ENCODE measurements at places on chromosomes 1 and 21.

DNA sequence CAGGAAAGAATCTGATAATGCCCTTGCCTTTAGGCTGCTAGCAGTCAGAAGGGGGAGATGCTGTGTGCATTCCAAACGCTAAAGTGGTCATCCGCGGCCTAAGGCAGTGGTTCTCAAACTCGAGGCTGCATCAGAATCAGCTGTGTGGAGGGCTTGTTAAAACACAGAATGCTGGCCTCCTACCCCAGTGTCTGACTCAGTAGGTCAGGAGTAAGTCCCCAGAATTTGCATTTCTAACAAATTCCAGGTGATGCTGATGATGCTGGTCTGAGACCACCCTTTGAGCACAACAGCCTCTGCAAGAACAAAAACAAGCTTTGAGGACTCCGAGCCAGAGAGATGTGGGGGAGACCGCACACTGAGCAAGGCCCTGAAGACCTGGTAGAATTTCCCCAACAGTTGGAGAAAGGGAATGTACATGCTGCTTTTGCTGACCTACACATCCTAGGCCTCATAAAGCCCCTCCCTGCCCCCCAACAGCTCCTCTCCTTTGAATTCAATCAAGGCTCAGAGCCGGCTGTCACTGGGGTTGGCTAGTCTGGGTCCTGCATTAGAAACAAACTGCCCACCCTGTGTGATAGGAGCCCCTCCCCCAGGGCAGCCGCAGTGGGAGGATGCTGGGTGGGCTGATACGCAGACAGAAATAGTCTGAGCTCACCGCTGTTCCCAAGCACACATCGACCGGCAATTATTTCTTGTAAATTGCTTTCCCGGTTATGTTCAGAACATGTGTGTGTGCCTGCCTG lies 27.1 kb downstream of the SHISAL2A start:
- DNase-seq, result no peak

DNA sequence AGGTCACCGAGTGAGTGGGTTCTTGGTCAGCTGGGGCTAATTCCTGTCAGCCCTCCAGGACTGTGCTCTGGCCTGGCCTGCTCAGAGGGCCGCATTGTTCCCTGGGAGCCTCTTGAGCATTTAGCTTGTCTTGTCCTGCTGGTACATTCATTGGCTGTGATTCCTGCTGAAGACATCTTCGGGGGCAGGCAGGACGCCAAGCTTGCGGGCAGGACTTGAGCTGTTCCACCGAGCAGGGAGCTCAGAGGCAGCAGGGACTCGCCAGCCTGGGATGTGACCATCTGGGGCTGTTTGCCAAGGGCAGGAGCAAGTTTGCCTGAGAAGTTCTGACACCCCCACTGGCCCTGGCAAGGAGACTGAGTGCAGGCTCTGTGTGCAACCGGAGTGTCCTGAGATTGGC lies 7.0 kb upstream of the SLC26A9 start:
- no peak for DNase-seq

GRCh38 chr21:17491716-17492414 lies 21.0 kb upstream of the CXADR start:
- no peak for DNase-seq

DNA sequence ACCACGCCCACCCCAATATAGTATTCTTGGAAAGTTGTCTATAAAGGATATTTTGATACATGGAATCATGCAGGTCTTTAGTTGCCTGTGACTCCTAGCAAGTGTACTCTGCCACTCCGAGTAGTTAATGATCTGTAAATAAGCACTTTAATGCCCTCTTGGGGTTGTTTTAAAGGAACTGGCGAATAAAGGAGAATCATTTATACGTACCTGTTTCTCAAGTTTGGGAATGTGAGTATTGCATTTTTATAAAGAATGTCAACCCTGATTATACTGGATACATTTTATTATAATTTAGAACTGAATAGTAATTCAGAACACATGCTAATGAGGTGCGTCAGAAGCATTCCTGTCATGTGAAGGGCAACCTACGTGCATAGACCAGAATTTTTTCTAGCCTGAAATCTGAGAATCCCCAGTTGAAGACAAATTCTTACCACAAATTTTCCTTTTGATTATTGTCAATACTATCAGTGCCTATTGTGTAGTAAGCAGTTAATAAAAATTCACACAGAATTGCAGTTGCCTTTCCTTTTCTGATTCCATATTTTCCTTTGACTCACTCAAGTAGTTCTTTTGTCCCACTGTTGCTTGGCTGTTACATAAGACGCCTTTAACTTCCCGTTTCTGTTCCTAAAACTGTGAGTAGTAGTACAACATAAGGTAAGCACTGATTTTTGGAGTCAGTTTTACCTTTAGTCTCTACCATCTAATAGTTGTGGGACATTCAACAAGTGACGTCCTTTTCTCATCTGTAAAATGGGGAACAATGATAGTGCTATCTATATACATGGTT lies 5.1 kb downstream of the AHCYL1 start:
- no peak for DNase-seq

DNA sequence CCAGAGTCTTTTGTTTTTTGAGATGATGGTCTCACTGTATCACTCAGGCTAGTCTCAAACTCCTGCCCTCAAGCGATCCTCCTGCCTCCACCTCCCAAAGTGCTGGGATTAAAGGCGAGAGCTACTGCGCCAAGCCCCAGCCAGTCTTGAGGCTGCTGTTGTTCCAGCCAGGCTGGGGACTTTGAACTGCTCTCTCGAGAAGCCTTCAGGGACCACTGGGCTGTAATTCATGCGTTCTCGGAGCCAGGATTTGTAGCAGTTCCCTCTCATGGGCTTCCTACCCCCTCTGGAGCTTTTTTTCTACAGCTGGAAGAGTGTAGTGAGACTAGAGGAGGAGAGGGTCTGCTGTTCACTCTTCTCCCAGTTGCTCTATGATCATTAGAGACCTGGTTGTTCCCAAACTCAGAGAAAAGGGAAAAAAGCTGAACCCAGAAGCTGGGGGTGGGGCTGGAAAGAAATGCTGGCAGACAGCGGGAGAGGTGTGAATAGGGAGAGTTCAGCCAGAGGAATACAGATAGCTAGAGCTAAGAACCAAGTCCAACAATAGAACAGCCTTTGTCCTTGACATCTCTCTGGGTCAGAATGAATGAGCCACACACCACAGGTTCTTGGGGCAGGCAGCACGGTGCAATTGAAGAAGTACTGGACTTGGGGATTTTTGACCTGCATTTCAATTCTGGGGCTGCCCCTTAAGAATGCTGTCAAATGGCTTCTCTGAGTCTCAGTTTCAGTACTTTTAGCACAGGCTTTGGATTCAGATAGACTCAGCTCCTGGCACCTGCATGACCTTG lies 13.2 kb upstream of the SLC41A1 start:
- no peak for DNase-seq

GRCh38 chr1:87179851-87180519 lies 148.7 kb upstream of the LMO4 start:
- no peak for DNase-seq

- DNase-seq, result no peak
Measured at GRCh38 chr1:7552402-7552801, 218.7 kb upstream of the VAMP3 start.

GRCh38 chr1:2604844-2605508 lies 18.4 kb downstream of the PRXL2B start:
- DNase-seq, result no peak

DNA sequence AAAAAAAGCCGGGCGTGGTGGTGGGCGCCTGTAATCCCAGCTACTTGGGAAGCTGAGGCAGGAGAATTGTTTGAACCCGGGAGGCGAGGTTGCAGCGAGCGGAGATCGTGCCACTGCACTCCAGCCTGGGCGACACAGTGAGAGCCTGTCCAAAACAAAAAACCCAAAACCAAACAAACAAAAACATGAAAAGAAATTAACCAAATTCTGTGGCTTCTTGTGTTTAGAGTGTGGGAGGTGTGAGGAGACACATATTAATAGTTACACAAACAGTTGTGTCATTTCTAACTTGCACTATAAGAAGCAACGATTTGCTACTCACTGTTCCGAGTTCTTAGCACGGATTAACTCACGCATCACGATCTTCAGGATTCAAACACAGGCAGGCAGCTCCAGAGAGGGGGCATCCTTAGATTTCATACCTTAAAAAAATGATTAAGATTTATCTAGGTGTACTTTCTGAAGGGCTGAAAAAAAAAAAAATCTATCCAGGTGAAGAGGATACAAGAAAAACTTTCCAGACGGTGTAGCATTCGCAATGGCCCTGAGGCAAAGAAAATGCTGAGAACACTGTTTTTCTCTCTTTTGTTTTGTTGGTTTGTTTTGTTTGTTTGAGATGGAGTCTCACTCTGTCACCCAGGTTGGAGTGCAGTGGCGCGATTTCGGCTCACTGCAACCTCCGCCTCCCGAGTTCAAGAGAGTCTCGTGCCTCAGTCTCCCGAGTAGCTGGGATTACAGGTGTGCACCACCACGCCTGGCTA lies 713 bp upstream of the HMGCL start:
- DNase-seq, result no peak

DNA sequence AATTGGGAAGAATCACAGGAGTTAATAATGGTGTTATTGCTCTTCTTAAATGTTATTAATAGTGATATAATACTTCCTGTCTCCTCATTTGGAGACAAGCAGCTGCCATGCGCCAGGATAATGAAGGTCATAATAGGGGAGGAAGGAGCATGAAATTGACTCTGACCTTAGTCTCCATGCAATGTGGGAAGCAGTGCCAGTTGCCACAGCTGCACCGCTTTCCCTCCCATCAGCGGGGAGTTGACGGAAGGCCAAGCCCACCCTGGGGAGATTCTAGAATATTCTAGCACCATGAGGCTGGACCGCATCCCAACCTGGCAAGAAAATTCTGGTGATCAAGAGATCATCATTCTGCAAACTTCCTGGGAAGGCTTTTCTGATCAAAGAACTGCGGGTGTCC lies 11.0 kb upstream of the OLIG1 start:
- no peak for DNase-seq

- peak; percentile 51 for DNase-seq
Measured at GRCh38 chr1:113905435-113905861, 322 bp downstream of the DCLRE1B start.

- no peak for DNase-seq
Measured at GRCh38 chr1:152539901-152540300, 25.6 kb downstream of the CRCT1 start.

- peak; percentile 70 for DNase-seq
Measured at GRCh38 chr1:63691701-63692425, 82.0 kb upstream of the ROR1 start.

All from D341Med (cell line).